ENCODE measurements at places on chromosomes 11 and 22. TPM values are rescaled to one million over a fixed set of nuclear protein-coding genes. Genes with fewer than 3 reads are reported as not detected.

CCDC83 gene
- total RNA-seq = not detected

APOA4 gene
- total RNA-seq = not detected

AQP11 gene
- total RNA-seq = 0.54 TPM

OR4D5 gene
- total RNA-seq = not detected

TENM4 gene
- total RNA-seq = 3.4 TPM

ZNF202 gene
- 6.2 TPM for total RNA-seq

SMTNL1 gene
- total RNA-seq = not detected

OR52E5 gene
- not detected for total RNA-seq

DNA sequence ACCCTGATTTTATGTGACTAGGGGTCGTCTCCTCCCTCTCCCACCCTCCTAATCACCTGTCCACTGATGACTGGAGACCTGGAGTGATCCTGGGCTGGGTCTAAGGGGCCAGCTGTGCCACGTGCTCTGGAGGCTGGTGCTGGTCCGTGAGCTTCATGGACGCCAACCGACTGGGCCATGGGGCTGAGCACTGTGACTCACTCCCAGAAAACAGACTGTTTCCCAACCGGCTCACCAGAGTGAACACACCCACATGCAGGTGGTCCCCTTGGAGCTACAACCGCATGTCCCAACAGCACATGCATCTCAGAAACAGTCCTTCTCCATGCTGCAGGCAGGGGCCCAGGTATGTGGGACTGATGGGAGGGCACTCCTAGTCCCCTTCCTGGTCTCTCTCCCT, 14.0 kb upstream of the LMO1 start:
- DNase-seq = peak; percentile 67

DNA sequence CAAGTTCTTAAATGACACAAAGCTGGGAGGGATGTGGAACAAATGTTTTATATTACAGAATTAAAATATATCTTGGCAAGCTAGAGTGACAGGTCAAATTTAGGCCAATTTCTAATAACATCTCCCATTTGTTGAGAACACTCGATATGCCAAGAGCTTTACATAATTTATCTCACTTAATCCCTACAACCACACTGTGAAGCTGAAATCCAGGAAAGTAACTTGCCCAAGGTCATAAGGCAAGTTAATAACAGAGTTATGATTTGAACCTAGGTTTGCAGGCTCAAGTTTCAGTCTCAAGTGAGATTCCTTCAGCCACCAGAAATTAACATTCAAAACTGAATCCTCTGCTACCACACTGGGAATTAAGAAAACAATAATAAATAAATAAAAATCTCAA, 38.3 kb downstream of the RAB30 start:
- DNase-seq = no peak

GRCh38 chr22:19621373-19622060, 92.8 kb upstream of the SEPTIN5 start:
- DNase-seq = no peak

DNA sequence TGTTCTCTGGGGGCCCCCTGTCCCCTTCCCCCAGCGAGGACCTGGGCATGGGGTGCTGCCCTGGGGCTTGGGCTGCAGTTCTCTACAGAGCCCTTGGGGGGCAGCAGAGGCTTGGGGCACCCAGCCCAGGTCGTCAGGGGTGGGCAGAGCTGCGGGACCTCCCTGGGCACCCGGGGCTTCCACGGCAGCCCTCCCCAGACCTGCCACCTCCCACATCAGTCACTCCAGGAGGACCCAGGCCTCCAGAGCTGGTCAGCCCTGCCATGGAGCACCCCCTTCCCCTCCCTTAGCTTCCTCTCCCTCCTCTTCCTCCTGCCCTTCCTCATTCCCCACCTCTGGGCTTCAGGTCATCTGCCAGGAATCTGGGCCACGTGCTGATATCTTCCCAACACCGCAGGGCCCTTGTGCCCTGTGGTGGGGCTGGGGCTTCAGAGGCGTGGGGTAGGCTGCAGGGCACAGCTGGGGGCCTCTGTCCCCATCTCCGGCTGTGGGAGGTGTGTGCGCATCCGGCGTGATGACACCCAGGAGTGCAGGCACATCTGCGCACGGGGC, 5.8 kb downstream of the TSPAN4 start:
- peak; percentile 83 for DNase-seq

DNA sequence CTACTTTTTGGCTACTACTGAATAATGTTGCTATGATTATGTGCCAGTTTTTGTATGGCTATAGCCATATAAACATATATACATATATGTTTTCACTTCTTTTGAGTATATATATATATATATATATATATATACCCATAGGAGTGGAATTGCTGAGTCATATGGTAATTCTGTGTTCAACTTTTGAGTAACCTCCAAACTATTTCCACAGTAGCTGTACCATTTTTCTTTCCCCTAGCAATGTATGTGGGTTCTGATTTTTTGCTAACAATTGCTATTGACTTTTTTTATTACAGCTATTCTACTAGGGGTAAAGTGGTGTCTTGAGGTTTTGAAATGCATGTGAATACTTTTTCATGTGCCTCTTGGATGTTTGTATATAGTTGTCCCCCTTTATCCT, 30.4 kb downstream of the CBL start:
- DNase-seq = no peak

GRCh38 chr11:70327717-70328116, 57.2 kb downstream of the PPFIA1 start:
- DNase-seq = no peak

DNA sequence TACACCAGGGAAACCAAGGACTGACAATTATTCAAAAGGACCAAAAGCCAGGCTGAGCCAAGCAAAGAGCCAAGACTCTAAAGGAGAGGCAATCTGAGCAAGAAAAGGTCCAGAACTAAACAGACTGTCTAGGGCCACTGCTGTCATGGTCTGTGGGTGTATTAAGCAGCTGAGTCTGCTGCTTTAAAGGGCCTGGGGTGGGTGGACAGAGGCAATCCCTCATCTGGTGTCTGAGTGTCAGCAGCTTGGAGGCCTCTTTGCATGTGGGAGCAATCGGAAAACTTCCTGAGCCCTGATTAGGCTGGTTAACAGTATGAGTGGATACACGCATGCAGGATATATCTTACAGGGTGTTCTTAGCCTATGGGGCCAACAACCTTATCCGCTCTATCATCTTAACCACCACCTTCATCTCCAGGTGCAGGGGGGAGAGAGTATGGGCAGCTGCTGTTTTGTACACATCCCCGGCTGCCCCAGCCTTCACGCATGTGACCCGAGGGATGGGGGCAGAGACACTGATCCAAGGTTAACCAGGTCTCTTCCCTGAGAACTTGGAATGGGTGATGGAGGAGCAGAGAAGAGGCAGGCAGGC, 67.5 kb upstream of the TIMP3 start:
- no peak for DNase-seq

DNA sequence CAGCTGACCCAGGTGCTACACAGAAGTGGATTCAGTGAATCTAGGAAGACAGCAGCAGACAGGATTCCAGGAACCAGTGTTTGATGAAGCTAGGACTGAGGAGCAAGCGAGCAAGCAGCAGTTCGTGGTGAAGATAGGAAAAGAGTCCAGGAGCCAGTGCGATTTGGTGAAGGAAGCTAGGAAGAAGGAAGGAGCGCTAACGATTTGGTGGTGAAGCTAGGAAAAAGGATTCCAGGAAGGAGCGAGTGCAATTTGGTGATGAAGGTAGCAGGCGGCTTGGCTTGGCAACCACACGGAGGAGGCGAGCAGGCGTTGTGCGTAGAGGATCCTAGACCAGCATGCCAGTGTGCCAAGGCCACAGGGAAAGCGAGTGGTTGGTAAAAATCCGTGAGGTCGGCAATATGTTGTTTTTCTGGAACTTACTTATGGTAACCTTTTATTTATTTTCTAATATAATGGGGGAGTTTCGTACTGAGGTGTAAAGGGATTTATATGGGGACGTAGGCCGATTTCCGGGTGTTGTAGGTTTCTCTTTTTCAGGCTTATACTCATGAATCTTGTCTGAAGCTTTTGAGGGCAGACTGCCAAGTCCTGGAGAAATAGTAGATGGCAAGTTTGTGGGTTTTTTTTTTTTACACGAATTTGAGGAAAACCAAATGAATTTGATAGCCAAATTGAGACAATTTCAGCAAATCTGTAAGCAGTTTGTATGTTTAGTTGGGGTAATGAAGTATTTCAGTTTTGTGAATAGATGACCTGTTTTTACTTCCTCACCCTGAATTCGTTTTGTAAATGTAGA, 1.7 kb downstream of the MALAT1 start:
- DNase-seq = peak; percentile 81

DNA sequence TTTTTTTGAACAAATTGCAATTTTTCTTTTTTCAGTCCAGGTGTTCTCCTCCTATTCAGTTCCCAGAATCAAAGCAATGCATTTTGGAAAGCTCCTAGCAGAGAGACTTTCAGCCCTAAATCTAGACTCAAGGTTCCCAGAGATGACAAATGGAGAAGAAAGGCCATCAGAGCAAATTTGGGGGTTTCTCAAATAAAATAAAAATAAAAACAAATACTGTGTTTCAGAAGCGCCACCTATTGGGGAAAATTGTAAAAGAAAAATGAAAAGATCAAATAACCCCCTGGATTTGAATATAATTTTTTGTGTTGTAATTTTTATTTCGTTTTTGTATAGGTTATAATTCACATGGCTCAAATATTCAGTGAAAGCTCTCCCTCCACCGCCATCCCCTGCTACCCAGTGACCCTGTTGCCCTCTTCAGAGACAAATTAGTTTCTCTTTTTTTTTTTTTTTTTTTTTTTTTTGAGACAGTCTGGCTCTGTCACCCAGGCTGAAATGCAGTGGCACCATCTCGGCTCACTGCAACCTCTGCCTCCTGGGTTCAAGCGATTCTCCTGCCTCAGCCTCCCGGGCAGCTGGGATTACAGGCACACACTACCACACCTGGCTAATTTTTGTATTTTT, 6.2 kb upstream of the UBE4A start:
- DNase-seq = no peak

GRCh38 chr11:45209891-45210699, 63.7 kb downstream of the PRDM11 start:
- DNase-seq = peak; percentile 88

DNA sequence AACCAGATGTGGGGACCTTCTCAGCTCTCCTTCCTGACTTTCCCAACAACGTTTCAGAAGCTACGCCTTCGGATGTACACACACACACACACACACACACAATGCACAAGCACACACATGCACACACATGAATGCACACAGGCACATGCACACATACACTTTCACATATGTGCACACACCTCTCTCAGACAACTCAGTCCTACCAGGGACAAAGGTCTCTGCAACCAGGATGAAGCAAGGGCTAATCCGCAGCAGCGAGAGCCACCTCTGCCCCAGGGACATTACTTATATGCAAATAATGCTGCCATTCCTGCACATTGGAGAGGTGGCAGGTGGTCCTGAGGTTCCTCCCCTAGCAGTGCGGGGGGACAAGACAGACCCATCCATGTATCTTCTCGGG, 27.4 kb upstream of the LINC01488 start:
- no peak for DNase-seq

- DNase-seq = no peak
Observed at GRCh38 chr22:45676024-45676423, 4.4 kb downstream of the ATXN10 start.

- DNase-seq = no peak
Observed at GRCh38 chr11:130478881-130479280, 30.4 kb downstream of the ADAMTS15 start.

- no peak for DNase-seq
Observed at GRCh38 chr11:1676229-1676740, 20.7 kb upstream of the KRTAP5-6 start.

GRCh38 chr22:46738647-46739093, 618 bp upstream of the CERK start:
- DNase-seq = no peak

DNA sequence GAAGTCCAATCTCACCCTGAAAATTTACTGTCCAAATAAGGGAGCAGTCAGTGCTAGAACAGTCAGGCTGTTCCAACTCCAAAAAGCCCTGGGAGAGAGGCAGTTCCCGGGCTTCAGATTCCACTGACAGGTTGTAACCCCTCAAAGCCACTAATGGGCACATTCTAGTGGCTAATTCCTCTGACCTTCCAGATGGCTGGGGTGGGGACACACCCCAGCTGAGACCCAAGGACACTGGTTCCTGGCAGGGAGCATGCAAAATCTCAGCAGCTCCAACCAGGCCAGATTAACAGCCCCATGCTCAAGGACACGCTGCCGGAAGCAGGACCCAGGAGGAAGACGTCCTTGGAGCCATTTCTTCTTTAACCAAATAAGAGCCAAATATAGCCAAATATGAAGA, 92.7 kb downstream of the RPL27A start:
- DNase-seq = no peak

- no peak for DNase-seq
Observed at GRCh38 chr11:77823775-77824174, 2.8 kb downstream of the AAMDC start.

GRCh38 chr22:26038365-26038764, 130.9 kb upstream of the SEZ6L start:
- no peak for DNase-seq

DNA sequence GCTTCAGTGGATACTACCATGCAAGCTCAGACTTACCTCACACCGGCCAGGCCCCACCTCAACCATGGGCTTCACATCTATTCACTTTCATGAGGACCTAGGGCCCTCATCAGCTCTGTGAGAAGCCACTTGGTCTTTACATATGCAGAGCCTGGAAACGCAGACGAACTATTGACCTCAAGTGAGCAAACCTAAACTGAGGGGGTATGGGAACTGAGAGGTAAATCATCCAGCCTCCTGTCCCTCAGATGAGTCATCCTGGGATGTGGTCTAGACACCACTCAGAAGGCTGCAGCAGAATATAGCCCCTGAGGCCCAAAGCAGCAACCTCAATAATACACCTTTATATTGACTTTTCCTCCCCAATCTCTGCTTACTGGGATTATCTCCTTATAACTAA, 578.0 kb downstream of the INSC start:
- DNase-seq = no peak

- peak; percentile 83 for DNase-seq
Observed at GRCh38 chr11:130070109-130070845, 583 bp downstream of the APLP2 start.

DNA sequence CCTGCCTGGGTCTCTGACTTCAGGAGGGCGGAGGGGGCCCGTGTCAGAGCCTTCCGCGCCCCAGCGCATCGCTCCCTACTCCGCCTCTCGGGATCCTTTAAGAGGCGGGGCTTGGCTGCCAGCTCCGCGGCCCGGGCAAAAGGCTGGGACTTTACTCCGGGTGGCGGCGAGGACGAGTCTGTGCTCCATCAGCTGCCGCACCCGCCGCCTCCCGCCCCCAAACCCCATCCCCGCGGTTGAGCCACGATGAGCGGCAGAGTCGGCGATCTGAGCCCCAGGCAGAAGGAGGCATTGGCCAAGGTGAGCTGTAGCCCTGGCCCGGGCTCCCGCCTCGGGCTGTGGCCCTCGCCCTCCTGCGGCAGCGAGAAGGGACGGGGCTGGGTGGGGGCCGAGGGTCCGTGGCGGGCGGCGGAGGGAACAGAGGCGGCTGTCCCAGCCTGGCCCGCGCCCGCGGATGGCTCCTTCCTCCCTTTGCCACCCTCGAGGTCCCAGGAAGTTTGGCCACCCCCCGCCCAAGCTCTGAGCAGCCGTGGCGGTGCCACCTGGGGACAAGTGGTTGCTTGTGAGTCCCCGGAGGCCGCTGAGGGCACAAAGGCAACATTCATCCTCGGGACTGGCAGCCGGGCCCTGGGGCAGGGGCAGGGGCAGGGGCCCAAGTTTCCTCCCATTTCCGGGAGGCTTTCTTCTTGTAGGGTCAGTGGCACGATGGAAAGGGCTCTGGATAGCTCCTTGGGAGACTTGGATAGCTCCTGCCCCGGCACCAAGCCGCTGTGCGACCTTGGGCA, at the start of gene SEC14L2:
Gene SEC14L2 (plus strand): TSS at position 148 of the 785 bp plus-strand sequence. CDS start 99 bp downstream, at position 247.
- DNase-seq = peak; percentile 79

- DNase-seq = no peak
Observed at GRCh38 chr11:76067099-76067498, 139.2 kb downstream of the WNT11 start.

Data from cardiac septum (tissue), 1 donor.